ENCODE measurements at places on chromosomes 2 and 18.

- DNase-seq: no peak
Observed at GRCh38 chr2:142423603-142424002, 292.8 kb upstream of the LRP1B start.

DNA sequence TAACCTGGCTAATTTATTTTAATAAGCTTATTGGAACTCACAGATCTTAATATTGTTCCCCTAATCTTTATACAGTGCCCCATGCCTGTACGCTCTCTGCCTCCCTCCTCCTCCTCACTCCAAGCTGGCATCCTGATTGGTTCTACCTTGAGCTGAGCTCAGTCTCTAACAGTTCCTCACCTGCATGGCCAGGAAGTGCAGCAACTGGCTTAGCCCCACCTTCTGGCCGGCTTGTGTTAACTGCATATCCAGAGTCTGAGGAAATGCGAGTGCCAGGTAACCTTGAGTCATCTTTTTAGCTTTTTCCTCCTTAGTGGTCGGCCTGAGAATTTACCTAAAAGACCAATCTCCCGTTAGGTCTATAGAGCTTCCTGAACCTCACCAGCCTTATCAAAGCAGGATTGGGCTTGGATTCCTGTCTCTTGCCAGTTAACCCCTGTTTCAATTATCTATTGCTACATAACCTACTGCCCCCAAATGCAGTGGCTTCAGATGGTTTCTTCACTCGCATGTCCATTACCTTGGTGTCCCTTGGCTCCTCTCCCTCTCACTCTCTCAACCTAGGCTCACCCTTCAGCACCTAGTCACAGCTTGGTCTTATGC is 89.5 kb upstream of the STK39 start:
- DNase-seq: peak; percentile 59

GRCh38 chr2:58762176-58762781 is 521.2 kb upstream of the FANCL start:
- peak; percentile 54 for DNase-seq

DNA sequence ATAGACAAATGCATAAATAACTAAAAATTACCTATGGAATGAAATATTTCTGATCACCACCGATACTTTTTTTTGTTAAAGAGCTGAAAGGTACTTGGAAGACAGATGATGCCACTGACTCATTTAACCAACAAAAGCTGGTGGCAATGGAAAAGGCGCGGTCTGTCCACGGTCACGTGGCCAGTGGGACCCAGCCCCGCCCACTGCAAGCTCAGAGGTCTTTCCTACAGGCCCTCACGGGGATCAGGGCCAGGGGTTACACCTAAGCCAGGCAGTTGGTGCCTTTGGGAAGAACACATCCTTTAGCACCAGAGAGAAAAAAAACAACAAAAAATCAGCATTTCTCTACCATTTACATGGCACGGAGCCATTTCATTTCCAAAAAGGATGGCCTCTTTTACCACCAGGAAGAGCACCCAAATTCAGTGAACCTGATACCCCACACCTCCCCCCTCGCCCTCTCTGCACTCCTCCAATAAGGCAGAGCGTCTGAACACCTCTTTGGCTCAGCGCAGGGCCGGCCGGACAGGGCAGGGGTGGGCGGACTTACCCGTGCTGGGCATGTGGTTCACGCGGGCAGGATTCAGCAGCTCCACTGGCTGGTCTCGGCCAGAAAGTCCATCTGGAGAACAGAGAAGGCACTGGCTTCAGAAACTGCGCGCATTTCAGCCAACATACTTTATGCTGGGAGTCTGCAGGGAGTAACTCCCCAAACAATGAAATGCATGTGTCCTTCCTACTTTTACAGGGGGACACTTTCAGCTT is 164.6 kb downstream of the HDAC4 start:
- DNase-seq: peak; percentile 25

- DNase-seq: no peak
Observed at GRCh38 chr2:65053199-65053598, 3.0 kb upstream of the CEP68 start.

- no peak for DNase-seq
Observed at GRCh38 chr2:150081775-150082481, 405.5 kb downstream of the RND3 start.

DNA sequence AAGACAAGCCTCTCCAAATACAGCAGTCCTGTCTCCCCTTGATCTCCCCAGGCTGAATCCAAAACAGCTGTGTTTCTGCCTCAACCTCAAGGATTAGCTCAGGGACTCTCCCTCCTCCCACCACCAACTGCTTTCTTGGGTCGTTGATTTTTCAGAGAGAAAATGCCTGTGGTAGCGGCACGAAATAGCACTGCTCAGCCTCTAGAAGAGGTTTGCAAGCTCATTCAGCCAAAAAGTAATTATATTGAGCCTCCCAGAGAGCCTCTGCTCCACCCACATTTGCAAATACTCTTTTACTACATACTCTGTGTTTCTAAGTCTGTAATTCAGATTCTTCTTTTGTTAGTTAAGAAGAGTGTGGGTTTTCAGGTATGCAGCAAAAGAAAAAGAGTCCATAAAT is 396.4 kb upstream of the TNP1 start:
- no peak for DNase-seq

- no peak for DNase-seq
Observed at GRCh38 chr2:54836477-54836876, 113.0 kb downstream of the EML6 start.

DNA sequence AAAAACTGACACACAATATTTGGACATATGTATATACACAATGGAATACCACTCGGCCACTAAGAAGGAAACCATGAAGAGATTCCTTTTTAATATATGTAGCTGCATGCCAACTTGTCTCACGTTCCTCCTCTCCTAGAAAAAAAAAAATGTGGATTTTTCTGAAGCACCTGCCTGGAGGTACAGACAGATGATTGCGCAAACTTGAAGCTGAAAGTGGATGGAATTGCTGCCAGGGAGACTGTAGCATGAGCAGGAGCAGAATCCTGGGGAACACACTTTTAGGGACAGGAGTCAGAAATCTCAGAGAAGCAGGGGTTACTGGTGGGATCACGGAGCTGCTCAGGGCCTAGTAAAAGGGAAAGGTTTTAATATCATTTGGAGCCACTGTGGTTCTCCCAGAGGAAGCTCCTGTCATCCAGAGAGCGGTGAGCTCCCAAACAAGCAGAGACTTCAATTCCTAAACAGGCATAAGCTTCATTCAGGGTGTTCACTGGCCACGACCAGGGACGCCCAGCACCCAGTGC is 640 bp upstream of the SPR start:
- DNase-seq: no peak

DNA sequence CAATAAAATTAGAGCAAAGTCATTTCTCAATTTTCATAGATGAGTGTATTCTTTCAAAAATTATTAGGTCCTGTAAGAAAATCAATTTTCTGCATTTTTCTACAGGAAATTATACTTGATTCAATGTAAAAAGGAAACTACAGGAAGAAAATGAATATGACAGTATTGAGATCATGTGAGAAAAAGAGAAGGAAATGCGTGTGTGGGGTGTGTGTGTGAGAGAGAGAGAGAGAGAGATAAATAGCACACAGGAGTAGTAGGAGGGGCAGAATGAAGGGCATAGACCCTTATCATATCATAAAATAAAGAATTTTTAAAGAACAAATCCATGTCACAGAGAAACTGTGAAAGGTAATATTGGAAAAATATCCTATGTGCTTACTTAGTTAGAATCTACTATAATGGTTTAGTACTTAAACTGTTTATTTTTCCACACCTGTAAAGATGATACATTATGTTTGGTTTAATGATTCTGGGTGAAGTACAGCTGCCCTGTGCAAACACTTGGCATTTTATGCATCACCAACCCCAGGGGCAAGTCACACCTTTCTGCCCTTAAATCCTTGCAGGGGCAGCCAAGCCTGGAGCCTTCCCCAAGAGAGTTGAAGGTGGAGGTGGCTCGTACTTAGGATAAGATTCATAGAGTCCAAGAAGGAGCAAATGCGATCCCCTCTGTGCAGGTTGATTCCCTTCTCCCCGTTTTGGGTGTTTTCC is 276.4 kb downstream of the TGIF1 start:
- DNase-seq: no peak

DNA sequence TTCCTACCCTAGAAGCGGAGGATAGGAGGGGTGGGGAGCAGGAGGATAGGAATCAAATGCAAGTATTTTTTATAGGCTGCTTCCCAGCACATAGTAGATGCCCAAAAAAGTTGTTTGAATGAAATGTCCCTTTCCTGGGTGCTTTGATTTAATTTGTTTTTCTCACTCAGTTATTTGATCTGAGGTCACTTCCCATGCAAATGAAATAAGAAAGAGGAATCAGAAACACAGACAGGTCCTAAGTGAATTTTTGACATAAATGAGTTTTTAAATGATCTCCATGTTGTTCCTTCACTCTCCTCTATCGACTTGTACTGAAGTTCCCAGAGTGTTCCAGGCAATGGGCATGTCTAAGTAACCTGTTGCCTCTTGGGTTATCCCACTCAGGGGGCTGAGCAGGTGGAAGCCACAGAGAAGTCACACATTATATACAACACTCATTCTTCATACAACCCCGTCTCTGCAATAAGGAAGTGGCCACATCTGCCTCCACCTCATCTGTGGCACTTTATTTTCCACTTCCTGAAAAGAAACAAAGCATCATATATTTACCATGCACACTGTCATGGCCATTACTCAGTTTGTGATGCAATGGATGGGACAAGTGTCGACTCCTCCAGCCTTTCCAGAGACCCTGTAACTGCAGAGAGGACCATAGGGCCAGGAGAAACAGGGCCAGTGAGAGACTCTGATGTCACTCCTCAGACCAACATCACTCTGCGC is 81.9 kb upstream of the ZNF397 start:
- no peak for DNase-seq

DNA sequence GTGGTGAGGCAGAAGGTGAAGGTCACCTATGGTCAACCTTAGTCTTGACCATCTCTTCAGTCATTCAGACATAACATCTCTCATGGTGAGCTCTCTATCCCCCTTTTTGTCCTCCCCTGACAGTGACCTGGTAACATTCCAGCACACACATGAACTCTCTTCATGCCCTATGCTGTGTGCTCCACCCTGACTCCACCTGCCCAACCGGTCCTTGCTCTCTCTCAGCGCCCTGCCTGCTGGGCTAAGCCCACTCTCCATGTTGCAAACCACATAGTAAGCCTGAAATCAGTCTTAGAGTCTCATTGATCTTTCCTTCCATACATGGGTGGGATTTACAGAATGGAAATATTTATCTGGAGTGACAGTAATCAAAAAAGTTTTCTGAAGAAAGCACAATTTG is 52.8 kb downstream of the MARCO start:
- DNase-seq: no peak

- DNase-seq: no peak
Observed at GRCh38 chr2:113032737-113033136, 19.9 kb downstream of the IL36B start.

All from activated CD8-positive, alpha-beta memory T cell treated with anti-CD3 and anti-CD28 coated beads, Interleukin-2, amount 50 U/mL, for 48 hours (primary cell).